ENCODE measurements at places on chromosomes 7 and 10. TPM values are rescaled to one million over a fixed set of nuclear protein-coding genes. Genes with fewer than 3 reads are reported as not detected.

DNA sequence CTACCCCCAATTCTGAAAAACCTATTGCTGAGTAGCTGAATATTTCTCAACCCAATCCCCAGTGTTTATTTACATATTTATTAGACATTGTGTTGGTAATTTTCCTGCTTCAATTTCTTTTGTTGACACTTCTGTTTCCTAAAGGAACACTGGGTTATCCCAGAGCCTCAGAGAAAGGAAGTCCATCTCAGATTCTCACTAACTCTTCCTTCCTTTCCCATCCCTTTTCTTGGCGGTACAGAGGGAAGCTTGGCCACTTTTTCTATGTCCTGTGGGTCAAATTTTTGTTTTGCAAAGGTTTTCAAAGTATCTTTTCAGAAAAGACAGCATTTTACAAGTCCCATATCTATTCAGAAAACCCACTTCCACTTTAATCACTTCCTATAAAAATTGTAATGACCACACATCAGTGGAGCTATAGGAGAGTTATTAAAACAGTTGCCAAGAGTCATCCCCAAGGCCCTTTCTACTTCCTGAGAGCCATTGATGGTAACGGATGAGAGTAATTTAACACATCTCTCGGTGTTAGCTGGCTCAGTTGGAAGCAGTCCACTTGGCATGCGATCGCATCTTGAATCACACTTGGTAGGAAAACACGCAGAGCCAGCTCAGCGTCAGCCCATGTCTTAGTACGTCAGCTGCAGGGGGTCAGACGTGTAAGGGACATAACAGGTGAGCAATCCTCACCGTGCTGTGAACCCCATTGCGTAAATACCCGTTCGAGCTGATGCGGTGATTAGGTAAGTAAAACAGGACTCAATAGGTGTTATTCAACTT is 231.1 kb upstream of the ADARB2 start:
- no peak for DNase-seq

OR9A2 gene
- total RNA-seq, result not detected

FGL2 gene
- total RNA-seq, result 13.1 TPM

- no peak for DNase-seq
Observed at GRCh38 chr10:34578468-34578867, 236.6 kb downstream of the PARD3 start.

DNA sequence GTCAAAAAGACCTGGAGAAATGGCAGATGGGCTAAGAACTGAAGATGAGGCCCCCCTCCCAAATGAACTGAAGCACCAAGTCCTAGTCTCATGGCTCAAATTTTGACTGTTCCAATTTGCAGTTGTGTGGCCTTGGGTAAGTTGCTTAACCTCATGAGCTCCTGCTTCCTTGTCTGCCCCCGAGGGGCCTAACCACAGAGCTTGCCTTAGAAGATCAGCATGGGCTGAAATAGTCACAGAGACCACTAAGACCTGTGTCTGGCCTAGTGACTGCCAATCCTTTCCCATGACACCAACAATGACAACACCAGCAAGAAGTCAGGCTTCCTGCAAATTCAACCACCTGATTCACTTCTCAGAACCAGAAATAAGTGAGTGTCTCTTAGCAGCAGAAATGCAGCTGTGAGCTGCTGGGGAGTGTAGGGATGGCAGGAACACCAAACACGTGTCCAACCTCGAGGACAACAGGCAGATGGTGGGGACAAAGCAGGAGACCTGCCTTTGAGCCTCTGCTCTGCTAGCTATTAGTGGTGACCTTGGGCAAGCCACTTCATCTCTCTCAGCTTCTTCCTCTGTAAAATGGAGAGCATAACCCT is 23.7 kb downstream of the CRHR2 start:
- no peak for DNase-seq

DNA sequence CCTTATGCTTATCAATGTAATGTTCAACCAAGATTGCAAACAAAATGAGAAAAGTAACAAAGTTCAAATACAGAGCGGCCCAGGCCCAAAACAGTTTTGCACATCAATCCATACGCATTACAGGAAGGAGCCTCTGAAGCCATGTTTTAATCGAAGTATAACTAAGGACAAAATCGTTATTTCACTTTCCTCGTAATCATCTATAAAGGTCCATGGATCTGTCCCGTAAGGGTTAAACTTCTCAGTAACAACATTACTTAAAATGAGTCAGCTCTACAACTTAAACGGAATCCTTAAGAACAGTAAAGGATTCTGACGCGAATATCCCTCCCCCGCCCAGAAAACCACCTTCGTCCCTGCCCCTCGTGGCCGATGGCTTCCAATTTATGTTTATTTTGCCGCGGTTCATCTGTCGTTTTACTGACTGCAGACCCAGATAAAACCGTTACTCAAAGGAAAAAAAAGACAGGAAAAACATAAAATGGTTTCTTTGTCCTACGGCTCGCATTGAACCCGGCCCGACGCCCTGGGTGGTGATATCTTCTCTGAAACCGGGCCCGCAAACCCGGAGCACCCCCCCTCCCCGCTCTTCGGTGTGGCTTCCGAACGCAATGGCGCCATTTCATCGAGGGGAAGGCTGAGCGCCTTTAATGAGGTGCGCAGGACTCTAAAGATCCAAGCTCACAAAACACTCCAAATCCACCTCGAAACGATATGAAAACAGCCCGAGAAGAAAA is 1.1 kb downstream of the HNRNPA2B1 start:
- DNase-seq, result peak; percentile 78

- no peak for DNase-seq
Observed at GRCh38 chr7:128053023-128053422, 21.8 kb upstream of the LRRC4 start.

DNA sequence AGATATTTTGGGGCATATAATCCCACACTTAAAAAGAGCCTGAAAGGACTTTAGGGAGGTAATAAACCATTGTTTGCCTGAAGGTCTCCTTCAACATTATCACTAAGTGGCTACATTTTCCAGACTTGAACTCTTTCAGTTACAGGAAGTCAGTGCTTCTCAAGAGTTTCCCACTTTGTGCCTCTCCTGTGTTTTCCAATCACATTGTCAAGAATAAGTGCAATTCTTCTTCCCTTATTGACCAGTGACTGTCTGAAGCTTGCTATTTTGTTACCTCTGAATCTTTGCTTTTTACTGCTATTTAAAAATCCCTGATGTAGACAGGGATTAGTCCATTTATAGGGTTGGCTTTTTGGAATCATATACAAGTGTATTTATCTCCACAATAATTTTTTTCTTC is 346.7 kb upstream of the ANKRD30A start:
- DNase-seq, result no peak

- DNase-seq, result no peak
Observed at GRCh38 chr7:54161621-54162020, 380.6 kb upstream of the VSTM2A start.

DNA sequence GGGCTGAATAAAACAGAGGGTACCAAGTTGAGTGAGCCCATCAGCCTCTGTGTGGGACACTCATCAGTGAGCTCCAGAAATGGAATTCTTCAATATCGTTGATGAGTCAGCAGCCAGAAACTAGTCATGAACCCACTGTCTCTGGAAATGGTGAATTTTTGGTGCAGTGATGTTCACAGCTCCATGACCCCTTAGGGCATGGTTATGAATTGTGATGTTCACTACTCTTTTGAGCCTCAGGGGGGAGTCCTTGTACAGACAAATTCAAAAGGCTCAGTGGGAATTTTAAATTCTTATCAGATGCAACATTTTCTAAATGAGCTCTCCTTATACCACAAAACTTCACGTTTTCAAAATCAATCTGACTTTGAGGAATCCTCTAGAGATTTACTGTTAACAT is 335.7 kb downstream of the PHTF2 start:
- no peak for DNase-seq

DNA sequence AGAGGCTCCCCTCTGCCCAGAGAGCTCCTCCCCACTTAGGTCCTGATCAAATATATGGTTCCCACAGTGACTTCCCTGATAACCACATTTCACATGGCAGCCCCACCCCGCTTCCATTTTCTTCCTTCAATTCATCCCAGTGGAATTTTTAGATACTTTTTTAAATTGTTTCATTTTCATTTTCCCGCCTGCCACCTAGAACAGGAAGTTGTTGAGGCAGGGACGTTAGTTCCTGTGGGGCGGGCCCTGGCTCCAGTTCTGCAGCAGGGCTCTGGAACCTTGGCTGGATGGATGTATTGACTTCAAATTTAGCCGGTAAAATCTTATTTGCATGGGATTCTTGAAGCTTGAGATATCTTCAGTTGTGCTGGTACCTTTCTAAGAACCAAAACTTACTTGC is 226.6 kb downstream of the PAXIP1 start:
- no peak for DNase-seq

DNA sequence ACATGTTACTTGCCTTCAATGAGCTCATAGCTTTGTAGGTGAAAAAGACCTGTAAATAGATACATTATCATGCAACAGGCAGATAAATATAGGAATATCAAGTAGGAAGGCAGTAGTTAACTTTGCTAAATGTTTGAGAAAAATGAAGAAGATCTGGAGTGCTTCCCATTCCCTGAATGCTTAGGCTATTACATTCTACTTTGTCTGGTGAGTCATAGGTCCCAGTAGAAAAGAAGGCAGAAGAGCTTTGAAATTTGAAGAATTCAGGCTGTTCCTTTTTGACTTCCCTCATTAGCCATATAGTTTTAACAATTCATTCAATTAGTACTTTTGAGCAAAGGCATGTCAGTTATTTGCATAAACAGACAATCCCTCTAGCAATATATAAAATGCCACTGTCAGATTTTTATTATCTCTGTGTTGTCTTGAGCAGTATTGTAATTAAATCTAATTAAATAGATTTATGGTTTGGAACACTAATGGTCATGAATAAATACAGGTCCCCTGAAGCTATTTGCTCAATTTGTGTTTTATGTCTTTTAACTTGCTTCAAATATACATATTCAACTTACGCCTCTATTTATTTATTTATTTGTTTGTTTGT is 875.0 kb downstream of the REEP3 start:
- no peak for DNase-seq

DNA sequence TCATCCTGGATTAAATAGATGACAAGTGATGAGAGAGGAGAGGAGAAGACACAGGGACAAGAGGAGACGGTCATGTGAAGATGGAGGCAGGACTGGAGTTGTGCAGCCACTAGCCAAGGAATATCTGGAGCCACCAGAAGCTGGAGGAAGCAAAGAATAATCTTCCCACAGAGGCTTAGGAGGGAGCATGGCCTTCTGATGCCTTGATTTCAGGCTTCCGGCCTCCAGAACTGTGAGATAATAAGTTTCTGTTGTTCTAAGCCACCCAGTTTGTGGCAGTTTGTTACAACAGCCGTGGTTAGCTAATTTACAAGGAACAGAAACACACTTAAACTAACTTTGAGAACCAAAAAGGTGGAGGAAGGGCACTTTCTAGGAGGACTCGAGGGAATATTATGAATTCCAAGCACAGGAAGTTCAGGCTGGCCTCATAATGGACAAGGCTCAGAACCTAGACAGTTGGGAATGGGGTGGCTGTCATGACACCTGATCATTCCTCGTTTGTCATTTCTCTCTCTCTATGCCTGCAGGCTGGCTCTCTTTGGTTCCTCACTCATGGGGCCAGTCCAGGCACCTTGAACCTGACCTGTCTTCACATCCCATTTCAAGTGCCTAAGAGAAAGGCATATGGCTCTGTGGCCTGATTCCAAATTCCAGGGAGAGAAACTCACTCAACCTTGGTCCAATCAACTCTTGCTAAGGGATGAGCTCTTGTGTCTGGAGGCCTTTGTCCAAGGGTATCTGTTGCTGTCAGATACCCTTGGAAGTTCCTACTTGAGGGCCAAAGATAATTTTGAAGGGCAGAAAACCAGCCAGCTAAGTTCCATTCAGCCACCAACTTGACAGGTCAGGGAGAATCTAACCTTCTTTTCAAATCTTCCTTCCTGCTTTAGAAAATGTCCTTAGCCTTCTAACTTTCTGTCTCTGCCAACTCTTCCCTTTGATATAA is 33.5 kb upstream of the PDZD8 start:
- DNase-seq, result no peak

ZNF138 gene
- 9.9 TPM for total RNA-seq

MYH16 gene
- not detected for total RNA-seq

PRKAG2 gene
- 13.8 TPM for total RNA-seq

- DNase-seq, result no peak
Observed at GRCh38 chr10:72846238-72846637, 47.3 kb upstream of the OIT3 start.

GRCh38 chr10:8378198-8378983 is 323.9 kb downstream of the GATA3 start:
- DNase-seq, result no peak

GRCh38 chr7:131927770-131928423 is 371.5 kb upstream of the PODXL start:
- no peak for DNase-seq

- no peak for DNase-seq
Observed at GRCh38 chr7:47454974-47455871, 126.7 kb downstream of the TNS3 start.

All from ovary (tissue), 10 donors.